Esophagus muscularis mucosa (tissue), 4 donors: ENCODE measurements at places on chromosomes 6 and 20. TPM values are rescaled to one million over a fixed set of nuclear protein-coding genes. Genes with fewer than 3 reads are reported as not detected.

Gene CLPSL2
- total RNA-seq, result not detected

Gene EGFL8
- 8.1 TPM for total RNA-seq

- no peak for DNase-seq
These were observed 374.8 kb upstream of the EPHA7 start for GRCh38 chr6:93794166-93794565.

- no peak for DNase-seq
These were observed 8.3 kb upstream of the TIAM2 start for GRCh38 chr6:154986787-154987235.

DNA sequence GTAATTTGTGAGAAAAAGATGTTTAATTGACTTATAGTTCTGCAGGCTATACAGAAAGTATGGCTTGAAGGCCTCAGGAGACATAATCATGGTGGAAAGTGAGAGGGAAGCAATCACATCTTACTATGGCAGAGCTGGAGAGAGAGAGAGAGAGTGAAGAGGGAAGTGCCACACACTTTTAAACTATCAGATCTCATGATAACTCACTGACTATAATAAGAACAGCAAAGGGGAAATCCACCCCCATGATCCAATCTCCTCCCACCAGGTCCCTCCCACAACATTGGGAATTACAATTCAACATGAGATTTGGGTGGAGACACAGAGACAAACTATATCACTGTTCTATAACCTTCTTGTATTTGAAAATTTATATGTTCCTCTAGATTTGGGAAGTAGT, 117.2 kb upstream of the BMP5 start:
- no peak for DNase-seq

DNA sequence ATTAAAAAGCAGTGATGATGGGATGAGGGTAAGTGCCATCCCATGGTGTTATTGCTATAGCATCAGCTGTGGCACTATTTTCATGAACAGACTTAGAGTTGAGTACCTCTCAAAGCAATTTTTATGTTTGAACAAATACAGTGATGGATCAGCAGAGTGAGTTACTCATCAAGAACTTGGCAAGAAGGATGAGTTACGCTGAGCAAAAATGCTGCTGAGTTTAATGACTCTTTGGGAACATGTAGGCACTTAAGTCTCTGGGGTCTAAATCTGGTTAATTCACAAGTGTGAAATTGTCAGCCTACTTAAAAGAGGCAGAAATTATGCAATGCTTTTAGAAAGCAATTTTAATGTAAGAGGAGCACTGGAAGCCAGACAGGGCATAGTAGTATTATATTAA, 78.5 kb upstream of the AHI1 start:
- no peak for DNase-seq

DNA sequence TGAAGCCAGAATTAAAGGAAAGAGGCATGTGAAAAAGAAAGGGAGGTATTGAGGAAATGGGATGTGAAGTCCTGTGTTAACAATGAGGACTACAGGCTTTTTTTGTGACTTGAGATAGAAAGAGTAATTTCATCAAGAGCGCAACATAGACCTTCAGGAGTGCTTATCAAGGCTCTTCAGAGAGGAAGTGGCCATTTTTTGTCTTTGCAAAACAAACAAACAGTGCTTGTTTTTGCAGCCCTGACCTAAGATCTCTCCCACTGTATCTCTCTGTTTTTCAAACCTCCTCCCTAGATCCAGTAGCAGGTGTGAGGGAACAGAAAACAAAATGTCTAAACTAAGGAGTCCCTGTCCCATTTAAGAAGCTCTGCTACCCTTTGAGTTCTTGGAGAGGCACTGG, 710.3 kb upstream of the MARCKS start:
- no peak for DNase-seq

GRCh38 chr20:63262836-63263235, 8.6 kb upstream of the NKAIN4 start:
- DNase-seq, result no peak
